ENCODE measurements at places on chromosomes 2 and 18.
A peak's percentile ranks its signal among the peaks of the same experiment; 100 is the strongest.

GRCh38 chr2:226256237-226256636 is 543.4 kb downstream of the IRS1 start:
- DNase-seq, result no peak

DNA sequence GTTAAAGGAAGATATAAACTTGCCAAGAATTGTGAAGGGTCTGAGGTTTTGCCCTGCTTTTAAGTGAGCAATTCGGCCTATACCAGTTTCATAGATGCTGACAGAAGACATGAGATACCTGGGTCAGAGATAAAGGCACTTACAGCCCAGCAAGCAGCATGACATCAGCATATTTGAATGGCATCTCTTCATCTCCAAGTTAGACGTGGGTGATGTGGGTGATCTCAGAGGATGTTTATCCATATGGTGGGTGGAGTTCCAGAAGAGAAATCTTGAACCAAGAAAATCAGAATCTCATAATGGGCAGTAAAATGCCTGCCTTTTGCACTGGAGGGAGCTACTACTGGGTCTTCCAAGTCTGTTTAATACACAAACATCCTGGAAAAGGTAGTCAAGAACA is 44.7 kb downstream of the GYPC start:
- no peak for DNase-seq

GRCh38 chr2:156345582-156345981 is 13.1 kb upstream of the NR4A2 start:
- DNase-seq, result no peak

DNA sequence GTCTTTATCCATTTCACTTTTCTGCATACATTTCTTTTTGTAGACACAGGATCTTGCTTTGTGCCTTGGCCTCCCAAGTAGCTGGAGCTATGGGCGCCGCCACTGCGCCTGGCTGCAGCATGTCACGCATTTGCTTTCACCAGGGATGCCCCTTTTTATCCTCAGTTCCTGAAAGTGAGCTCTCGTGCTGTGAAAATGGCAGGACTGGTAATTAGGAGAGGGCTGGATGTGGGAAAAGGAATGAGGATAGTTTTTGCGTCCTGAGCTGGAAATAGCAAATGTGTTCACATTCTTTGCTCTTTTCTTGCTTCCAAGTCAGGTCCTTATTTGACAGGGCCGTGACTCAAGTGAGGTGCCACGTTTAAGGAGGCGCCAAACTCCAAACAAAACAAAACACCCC is 104.6 kb downstream of the LDLRAD4 start:
- DNase-seq, result no peak

DNA sequence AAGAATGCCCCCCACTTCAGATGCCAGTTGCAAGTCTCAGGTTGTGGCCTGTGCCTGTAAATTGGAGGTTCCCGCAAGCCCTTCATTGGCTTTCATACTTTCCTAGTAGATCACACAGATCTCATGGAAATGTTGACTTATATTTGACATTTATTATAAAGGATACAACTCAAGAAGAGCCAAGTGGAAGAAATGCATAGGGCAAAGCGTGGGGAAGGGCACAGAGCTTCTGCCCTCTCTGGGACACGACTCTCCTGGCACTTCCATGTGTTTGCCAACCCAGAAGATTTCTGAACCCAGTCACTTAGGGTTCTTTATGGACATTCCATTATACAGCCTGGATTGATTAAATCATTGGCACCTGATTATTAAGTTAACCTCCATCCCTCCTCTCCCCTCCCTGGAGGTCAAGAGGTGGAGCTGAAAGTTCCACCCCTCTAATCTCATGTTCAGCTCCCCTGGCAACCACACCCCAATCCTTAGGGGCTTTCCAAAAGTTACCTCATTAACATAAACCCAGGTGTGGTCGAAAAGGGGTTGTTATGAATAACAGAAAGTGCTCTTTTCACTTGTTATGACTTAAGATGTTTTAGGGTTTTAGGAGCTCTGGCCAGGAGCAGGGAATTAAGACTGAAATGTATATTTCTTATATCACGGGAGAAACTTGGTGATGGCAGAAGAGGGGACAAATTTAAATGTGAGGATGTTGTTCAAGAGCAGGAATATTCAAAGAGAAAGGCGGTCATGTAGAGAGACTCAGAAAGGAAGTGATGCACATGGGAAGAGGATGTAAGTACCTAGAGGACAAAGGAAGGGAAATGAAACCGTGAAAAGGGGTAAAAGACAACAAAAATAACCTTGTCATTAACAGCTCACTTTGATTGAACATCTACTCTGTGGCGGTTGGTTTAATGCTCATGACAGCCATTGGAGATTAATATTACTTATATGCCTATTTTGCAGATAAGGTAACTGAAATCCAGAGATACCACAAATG is 31.8 kb downstream of the SP100 start:
- DNase-seq, result no peak

DNA sequence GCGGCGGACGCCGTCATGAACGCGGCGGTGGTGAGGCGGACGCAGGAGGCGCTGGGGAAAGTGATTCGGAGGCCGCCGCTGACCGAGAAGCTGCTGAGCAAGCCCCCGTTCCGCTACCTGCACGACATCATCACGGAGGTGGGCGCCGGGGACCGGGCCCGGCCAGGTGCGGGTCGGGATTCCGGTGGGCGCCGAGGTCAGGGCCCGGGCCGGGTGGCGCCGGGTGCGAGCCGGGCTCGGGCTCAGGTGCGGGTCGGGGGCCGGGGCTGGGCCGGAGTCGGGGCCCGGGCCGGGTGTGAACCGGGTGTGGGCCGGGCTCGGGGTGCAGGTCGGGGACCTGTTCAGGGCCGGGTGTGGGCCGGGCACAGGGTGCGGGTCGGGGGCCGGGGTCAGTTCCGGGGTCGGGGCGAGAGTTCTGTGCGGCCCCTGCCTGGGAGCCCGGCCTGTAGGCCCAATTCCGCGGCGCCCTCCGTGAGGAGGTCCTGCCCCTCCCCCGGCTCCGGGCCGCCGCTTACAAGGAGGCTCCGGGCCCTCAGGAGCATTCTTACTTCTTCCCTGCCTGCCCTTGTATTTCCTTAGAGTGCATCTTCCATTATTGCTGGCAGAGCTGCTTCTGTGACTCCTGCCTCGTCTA is 447 bp downstream of the TRAF3IP1 start:
- DNase-seq, result peak; percentile 64

DNA sequence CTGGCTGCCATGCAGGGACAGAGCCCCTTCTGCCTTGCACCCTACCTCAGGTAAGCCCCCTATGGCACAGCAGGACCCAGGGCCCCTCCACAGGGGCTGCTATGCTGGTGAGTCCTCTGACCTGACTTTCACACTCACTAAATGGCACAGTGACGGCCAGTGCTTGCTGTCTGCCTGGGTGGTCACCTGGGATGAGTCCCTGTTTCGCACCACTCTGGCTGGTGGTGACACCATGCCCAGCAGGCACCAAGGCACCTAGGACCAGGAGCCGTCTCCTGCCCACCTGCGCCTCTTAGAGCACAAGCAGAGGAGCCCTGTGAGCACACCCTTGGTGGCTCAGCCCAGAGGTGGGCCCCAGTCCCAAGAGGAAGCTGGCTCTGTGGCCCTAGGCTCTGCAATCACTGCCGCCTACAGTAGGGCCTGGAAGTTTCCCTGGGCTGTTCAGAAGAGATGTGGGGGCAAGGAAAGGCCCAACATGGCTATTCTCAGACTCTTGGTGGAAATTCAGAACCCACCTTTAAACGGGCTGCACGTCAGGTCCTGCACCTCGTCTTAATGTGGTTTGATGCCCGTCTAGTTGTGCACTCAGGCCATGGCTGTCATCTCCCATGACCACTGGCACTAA is 96.0 kb downstream of the PLB1 start:
- no peak for DNase-seq

DNA sequence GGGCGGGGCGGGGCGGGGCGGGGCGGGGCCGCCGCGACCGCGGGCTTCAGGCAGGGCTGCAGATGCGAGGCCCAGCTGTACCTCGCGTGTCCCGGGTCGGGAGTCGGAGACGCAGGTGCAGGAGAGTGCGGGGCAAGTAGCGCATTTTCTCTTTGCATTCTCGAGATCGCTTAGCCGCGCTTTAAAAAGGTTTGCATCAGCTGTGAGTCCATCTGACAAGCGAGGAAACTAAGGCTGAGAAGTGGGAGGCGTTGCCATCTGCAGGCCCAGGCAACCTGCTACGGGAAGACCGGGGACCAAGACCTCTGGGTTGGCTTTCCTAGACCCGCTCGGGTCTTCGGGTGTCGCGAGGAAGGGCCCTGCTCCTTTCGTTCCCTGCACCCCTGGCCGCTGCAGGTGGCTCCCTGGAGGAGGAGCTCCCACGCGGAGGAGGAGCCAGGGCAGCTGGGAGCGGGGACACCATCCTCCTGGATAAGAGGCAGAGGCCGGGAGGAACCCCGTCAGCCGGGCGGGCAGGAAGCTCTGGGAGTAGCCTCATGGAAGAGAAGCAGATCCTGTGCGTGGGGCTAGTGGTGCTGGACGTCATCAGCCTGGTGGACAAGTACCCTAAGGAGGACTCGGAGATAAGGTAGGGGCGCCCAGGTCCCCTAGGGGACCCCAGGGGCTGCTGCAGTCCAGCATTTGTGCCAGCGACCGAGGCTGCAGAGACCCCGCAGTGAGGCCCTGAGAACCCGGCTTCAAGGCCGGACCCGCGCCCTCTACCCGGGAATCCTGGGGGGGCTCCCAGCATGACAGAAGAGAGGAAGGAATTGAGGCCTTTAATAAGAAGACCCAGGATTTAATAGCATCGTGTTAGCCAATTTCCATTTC is at the start of gene KHK:
Gene KHK, plus strand, starts transcription at position 49 of the 870 bp plus-strand sequence. Its CDS starts 488 bp downstream, at position 537.
- peak; percentile 76 for DNase-seq

- no peak for DNase-seq
Measured at GRCh38 chr2:164368896-164369295, 252.4 kb downstream of the GRB14 start.

DNA sequence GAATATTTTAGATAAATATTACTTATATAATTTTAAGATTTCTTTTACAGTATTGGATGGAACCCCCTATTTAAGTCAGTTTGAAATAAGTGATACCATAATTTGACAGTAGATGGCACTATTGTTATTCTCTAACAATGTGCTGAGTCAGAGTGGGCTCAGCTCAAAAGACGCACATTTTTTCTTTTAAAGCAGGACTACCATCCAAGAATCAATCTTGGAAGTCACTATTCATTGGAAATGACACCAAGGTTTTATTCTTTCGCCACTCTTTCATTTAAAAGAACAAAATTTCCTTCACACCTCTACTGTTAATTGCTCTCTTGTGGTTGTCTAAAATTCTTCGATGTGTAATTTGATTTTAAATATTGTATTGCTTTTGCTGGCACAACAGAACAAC is 32.6 kb upstream of the SPAG16 start:
- peak; percentile 41 for DNase-seq

DNA sequence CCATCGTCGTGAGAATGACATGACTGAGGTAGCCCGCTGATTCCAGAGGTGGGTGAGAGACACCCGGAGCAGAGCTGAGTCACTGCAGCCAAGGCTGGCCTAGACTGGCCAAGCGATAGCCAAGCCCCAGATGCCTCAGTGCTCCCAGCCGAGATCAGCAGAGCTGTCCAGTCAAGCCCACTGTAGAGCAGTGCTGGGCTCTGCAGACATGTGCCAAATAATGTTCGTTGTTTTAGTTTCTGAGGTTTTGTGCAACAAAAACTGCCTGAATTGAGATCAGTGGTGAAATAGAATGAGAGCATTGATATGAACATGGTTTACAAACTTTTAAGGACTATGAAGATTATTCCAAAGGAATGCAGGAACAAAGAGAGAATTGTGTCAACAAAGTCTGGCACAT is 42.1 kb downstream of the INSIG2 start:
- DNase-seq, result no peak

- DNase-seq, result no peak
Measured at GRCh38 chr2:159150280-159150746, 136.2 kb downstream of the WDSUB1 start.

- no peak for DNase-seq
Measured at GRCh38 chr2:51289045-51289444, 257.1 kb upstream of the NRXN1 start.

GRCh38 chr2:168172071-168172470 is 75.3 kb downstream of the STK39 start:
- DNase-seq, result no peak

DNA sequence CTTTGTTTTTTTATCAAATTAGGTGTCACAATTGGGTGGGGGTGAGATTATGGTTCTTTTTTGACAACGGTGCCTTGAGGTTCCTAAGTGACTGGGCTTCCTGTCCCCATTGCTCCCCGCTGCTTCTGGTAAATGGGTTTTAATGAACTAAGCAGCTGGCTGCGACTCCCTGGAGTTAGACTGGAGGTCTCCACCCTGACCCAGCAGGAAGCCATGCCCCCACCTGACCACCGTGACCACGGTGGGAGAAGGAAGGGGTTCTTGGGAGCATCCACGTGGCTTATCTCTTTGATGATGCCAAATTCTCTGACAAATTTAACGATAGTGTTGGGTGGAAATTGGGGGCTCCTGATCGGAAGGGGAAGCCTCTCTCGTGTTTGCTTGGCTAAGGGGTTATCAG is 12.2 kb downstream of the CNDP2 start:
- DNase-seq, result no peak

DNA sequence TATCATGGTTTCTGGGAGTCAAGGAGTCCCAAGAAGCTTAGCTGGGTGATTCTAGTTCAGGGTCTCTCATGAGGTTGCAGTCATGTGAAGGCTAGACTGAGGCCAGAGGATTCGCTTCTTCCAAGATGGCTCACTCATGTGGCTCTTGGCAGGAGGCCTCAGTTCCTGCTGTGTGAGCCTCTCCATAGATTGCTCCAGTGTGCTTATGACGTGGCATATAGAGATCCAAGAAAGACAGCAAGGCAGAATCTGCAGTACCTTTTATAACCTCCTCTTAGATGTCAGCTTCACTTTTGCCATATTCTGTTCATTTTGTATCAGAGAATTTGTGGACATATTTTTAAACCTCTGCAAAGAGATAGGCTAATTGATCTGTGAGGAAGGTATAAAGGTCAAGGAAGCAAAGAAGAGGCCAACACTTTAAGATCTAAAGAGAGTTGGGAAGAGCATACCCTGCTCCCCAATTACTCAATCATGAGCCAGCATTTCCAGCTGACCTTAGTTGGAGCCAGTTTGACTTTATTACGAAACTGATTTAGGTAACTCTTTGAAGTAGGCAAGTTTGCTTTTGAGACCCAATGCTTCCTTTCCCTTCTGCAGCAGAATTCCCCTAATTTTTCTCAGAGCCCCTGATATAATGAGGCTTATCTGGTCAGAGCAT is 134.7 kb downstream of the EML6 start:
- no peak for DNase-seq

GRCh38 chr2:18479947-18480369 is 80.5 kb downstream of the RDH14 start:
- DNase-seq, result no peak

- no peak for DNase-seq
Measured at GRCh38 chr2:201965550-201965949, 68.1 kb upstream of the FZD7 start.

Measured in iPS-NIHi11 (cell line).